LHCN-M2 (cell line): ENCODE measurements at places on chromosomes 13 and 19. TPM values are rescaled to one million over a fixed set of nuclear protein-coding genes. Genes with fewer than 3 reads are reported as not detected.

FBN3 gene
- not detected in 2 replicates for total RNA-seq

CEACAM21 gene
- total RNA-seq, result not detected in 2 replicates

TBXA2R gene
- 0.57 and 0.64 TPM in 2 replicates for total RNA-seq

LGALS14 gene
- not detected in 2 replicates for total RNA-seq

NALCN gene
- 5.0 and 7.0 TPM in 2 replicates for total RNA-seq

FLT1 gene
- not detected in 2 replicates for total RNA-seq

DLEU7 gene
- total RNA-seq, result not detected in 2 replicates

HCN2 gene
- total RNA-seq, result 1.4 and 1.9 TPM in 2 replicates

CLEC17A gene
- not detected in 2 replicates for total RNA-seq

GZMM gene
- 1.7 TPM in 1 of 2 replicates, not detected in the other for total RNA-seq

S1PR5 gene
- total RNA-seq, result not detected in 2 replicates

ZFP14 gene
- total RNA-seq, result 1.9 and 3.2 TPM in 2 replicates

LILRB1 gene
- total RNA-seq, result not detected in 2 replicates

CCDC194 gene
- total RNA-seq, result not detected in 2 replicates

EPSTI1 gene
- total RNA-seq, result 2.3 and 6.3 TPM in 2 replicates

KIR3DL1 gene
- total RNA-seq, result not detected in 2 replicates

TMEM147 gene
- 106 and 114 TPM in 2 replicates for total RNA-seq

KCNJ14 gene
- total RNA-seq, result 0.52 and 0.71 TPM in 2 replicates

KLK14 gene
- total RNA-seq, result not detected in 2 replicates

WDR87 gene
- not detected in 2 replicates for total RNA-seq

KLK6 gene
- not detected in 2 replicates for total RNA-seq

DMKN gene
- total RNA-seq, result 0.29 and 1.1 TPM in 2 replicates

PLVAP gene
- total RNA-seq, result not detected in 2 replicates

PNMA8B gene
- total RNA-seq, result 0.19 TPM in 1 of 2 replicates, not detected in the other

SOHLH2 gene
- 2.8 and 5.9 TPM in 2 replicates for total RNA-seq
